ENCODE measurements at places on chromosomes 5 and 9.

DNA sequence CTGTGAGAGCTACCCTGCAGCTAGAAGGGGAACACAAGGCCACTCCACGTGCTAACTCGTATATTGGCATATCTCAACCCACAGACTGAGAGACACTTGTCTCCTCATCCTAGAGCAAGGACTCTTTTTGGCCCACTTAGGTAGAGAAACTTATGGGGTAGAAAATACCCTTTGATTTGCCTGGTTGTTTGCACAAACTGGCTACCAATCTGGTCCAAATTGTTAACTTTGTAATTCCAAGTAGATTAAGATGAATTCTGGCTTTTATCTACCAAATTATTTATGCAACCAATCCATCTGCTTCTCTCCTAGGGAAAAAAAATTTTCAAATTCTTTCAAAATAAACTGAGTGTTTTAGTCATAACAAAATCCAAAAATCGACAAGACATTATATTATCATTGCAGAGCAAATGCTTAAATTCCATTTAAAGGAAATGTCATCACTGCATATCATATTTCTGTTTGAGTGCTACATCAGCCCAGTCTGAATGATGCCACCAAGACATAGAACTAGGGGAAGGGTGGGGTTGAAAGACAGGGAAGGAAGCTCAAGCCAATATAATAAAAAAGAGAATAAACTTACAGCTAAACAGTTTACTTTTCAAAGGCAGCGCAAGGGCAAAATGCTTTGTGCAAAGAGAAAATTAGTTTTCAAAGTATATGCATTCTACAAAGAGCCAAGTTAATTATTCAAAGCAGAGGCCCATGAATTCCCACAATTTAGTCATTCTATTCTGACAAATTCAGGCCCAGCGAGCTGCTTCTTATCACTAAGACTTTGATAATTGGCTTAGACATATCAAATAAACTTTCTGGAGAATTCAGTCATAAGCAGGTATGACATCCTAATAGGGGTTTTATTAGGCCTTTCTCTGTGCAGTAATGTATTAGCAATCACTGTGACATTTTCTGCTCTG lies 198.0 kb downstream of the CAAP1 start:
- DNase-seq = no peak

GRCh38 chr9:133521122-133522072 lies 3.4 kb downstream of the MYMK start:
- no peak for DNase-seq

GRCh38 chr5:35758151-35758724 lies 98.5 kb upstream of the IL7R start:
- DNase-seq = no peak

GRCh38 chr5:139650689-139651042 lies 2.5 kb downstream of the CXXC5 start:
- no peak for DNase-seq

- DNase-seq = no peak
Observed at GRCh38 chr9:34797367-34797766, 87.4 kb upstream of the CCL21 start.

DNA sequence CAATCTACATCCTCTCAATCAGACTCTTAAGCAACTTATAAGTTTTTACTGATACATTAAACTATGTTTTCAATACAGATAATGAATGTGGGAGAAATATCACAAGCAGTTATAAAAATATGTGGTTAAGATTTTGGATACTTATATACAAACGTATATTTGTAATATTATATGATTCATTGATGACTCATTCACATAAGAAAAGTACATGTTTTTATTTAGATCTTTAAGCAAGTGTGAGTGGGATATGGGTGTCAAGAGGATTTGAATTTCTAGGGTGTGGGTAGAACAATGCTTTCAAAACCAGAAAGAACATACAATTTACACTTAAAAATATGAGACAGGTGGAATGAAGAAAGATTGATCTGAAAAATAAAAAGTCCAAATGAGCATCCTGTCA lies 36.1 kb upstream of the ISL1 start:
- DNase-seq = no peak
